ENCODE measurements at places on chromosomes 2 and 18.

DNA sequence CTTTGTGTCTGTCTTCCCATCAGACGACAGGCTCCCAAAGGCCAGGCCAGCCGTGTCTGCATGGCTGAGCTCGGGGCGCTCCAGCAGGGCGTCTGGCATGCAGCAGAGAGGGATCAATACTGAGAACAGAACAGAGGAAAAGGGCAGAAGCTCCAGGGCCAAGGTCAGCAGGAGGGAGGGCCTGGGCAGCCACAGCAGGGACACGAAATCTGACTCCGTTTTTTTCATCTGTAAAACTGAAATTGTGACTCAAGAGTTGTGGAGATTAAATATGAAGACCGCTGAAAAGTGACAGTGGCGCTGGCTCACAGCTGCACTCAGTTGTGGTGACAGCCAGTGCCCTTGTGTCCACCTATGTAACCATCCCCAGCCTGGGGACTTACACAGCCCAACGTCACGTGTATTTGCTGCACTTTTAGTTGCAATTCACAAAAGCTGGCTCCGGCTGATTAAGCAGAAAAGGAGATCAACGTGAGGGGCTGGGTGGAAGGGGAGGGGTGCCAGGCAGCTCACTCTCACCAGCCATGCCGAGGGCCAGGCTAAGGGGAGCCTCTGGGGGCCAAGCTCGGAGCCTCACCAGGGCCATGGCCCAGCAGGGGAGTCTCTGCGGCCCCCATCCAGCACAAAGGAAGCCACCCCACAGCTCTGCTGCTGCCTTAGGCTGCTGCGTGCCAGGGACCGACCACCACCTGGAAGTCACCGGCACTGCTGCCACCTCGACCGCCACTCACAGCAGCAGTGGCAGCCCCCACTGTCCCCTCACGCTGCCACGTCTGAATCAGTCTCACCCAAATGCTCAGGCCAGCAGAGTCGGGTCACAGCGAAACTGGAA lies 74.7 kb downstream of the EIPR1 start:
- DNase-seq: no peak

- no peak for DNase-seq
Measured at GRCh38 chr18:3799515-3799914, 349.5 kb downstream of the TGIF1 start.

DNA sequence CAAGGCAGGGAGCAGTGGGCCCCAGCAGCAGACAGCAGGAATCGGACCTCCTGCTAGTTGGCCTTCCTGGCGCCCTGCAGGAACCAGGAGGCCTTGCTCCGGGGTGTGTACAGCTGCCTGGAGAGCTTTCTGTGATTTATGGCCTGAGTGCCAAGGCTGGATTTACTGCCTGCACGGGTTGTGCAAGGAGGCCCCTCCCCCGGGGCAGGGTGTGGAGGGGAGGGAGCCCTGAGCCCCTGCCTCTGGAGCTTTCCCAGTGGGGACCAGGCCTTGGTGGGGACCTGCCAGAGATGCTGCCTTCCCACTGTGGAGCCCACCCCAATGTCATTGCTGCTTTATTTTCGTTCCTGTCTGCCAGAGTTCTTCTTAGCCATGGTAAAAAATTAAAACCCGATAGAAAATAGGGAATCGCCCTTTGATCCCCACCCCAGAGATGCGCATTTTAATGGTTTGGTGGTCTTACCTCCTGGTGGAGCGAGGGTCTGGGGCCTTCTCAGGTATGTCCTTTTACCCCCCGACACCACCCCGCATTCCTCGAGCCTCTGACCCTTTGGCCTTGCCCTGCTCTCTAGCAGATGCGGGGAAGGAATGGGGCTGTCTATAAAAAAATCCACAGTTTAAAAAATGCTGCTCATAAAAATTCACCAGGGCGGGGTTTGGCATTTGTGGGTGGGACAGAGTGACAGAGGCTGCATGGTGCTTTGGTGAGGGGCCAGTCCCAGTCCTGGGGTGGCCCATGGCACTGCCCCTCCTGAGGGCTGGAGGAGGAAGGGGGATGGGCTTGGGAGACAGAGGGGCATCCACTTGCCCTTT lies 6.9 kb upstream of the RALB start:
- DNase-seq: no peak

GRCh38 chr18:54916507-54916906 lies 42.8 kb downstream of the CCDC68 start:
- no peak for DNase-seq

GRCh38 chr2:48183991-48184390 lies 277.7 kb upstream of the FBXO11 start:
- no peak for DNase-seq

DNA sequence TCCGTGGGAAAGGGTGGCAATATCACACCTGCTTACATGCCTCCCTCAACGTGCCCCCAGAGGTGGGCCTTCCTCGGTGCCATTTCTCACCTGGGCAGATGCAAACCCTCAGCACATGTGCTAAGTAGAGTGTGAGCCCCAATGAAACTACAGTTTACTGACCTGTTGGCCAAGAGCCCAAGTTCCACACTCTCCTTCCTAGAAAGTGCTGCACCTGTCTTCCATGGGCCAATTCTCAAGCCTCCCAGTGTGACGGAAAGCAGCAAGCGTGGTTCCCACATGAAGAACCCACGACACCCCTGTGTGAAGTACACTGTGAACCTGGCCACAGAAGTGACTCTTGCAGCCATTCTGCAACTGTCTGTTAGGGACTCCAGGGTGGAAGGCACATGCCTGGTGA lies 73.7 kb downstream of the UXS1 start:
- no peak for DNase-seq

GRCh38 chr2:190180313-190181122 lies 118.0 kb upstream of the MSTN start:
- no peak for DNase-seq

GRCh38 chr2:3871002-3871401 lies 167.6 kb downstream of the DCDC2C start:
- DNase-seq: no peak

DNA sequence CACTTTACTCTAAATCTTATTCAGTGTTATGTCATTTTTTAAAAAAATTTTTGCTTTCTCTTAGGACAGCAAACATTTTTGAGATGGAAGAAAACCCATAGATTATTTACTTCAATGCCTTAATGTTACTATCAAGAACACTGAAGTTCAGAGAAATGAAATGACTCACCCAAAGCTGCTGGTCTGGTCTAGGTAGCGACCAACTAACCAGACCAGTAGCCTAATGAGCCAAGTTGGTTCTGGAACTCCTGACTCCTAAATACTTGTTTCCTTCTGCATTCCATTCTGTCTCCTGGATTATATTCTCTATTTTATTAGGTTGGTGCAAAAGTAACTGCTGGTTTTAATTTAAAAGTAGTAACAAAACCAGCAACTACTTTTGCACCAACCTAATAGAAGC lies 35.4 kb downstream of the SLC8A1 start:
- DNase-seq: no peak

DNA sequence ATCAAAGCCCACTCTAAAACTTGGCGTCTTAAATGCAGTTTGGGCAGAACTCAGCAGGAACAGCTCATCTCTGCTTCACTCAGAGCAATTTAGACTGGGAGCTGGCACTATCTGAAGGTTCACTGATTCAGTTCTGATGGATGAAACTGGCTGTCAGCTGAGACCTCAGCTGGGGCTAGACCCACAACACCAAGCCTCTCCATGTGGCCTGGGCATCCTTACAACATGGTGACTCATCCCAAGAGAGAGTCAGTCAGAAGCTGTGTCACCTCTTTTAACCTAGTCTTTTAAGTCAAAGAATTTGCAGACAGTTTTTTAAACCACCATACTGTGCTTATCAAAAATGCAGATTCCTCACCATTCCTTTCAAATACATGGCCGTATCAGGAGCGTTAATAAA lies 62.6 kb upstream of the ZNF397 start:
- no peak for DNase-seq

GRCh38 chr18:61991201-61991600 lies 98.4 kb upstream of the RNF152 start:
- no peak for DNase-seq

DNA sequence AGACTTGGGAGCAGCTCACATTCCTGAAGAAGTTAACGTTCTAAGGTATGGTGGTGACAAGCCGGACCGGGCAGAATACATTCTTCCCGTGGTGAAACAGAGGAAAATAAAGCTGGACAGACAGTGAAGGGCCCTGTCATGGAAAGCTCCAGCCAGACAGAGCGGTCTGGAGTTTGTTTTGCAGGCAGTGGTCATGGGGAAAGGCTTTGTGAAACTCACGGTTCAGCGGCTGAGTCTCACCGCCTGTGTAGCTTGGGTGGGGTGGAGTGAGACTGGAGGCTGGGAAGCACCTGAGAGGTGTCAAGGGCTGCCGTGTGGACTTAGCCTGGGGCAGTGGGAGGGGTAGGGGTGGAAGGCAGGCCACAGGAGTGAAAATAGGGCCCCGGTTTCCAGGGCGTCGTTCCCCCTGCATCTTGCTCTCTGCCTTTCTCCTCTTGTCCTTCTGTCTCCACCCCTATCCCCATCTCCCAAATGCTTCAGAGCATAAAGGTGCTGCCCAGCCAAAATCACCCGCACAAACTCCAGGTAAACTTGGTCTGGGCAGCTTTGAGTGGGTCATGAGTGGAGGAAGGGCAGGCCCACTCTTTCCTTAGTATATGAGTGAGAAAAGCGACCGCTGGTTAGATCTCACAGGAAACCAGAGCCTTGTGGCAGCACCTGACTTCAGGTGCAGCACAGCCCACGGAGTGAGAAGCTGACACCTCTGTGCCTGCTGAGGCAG lies 11.4 kb upstream of the SLC20A1 start:
- DNase-seq: no peak

- no peak for DNase-seq
Measured at GRCh38 chr2:173079973-173080860, 4.6 kb downstream of the MAP3K20 start.

DNA sequence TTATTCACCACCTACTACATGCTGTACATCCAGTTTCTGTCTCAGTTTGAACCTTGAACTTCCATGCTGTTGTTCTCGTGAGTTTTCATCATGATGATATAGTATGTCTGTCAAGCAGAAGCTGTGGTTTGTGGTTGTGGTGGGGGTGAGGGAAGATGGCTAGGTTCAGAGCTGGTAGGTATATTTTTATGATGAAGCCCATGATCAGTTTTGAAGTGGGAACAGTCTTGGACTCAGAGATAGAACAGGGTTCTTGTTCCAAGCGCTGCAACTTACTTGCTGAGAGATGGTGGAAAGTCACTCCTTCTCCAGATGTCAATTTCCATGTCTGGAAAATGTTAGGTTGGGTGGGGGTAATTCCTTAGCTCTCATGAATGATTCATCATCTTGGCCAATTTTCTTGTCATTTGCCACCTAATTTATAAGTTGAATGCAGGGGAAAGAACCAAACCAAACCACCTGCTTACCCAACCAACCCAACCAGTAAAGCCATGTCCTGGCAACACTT lies 21.6 kb downstream of the PMAIP1 start:
- DNase-seq: no peak

DNA sequence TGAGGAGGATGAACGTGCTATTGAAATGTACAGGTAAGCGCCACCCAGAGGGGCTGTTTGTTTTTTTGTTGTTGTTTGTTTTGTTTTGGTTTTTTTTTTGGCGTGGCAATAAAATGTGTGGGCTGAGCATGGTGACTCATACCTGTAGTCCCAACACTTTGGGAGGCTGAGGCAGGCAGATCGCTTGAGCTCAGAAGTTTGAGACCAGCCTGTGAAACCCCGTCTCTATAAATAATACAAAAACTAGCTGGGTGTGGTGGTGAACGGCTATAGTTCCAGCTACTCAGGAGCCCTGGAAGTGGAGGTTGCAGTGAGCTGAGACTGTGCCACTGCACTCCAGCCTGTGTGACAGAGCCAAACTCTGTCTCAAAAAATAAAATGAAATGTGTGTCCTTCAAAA lies 6.2 kb downstream of the PDCL3 start:
- DNase-seq: no peak

GRCh38 chr18:36427369-36427768 lies 129.9 kb downstream of the FHOD3 start:
- no peak for DNase-seq

DNA sequence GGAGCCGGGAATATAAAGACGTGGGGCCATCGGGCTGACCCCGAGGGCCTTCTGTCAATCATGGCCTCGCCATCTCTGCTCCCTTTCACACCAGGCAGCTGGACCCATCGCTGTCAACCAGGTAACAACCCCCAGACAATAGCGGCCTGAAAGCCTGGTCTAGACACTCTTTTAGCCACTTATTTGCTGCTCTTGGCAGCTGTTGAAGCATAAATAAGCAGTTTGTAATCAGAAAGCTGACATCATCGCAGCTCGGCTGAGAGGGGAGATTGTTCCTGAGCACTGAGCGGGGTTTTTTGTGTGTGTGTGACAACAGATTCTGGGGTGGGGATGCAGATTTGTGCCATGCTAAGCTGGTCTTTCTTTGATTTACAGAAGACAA lies 423.6 kb upstream of the POU3F3 start:
- DNase-seq: peak; percentile 95

GRCh38 chr2:197925976-197926375 lies 121.6 kb downstream of the PLCL1 start:
- no peak for DNase-seq

DNA sequence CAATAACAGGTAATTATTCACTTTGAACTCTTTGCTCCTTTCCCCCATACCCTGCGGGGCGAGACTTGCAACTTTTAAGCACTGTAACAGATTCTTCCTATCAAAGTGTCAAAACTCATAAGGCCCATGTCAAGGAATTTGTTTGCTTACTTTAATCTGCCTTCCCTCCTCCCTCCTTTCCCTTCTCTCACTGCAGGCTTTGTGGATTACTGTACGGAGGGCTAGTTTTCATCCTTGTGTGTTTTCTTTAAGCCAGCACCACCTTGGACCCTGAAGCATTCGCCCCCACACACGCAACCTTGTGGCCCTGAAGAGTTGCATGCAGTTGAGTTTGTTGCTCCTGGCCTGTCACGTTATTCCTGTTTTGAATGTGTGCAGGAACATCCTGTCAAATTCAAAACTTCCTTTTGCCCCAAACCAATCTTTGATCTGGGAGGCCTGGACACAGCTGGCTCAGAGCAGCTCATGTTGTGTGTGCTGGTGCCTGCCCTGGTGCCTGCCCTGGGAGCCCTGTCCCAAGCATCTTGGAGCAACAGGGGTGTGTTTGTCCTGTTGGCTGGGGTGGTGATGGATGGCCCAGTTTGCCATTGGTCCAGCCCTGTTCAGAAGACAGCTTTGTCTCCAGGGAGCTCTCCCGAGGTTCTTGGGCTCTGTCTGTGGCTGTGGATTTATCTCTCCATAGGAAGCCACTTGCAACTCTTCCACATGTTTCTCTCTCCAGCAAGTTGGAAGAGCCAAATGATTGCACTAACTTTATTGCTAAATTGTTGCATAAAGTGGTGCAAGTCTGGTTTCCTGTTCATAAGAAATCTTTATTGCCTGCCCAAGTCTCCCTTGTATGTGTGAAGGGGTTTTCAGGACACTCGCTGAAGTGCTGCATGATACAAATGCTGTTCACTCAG lies 199.6 kb downstream of the VAPA start:
- no peak for DNase-seq

DNA sequence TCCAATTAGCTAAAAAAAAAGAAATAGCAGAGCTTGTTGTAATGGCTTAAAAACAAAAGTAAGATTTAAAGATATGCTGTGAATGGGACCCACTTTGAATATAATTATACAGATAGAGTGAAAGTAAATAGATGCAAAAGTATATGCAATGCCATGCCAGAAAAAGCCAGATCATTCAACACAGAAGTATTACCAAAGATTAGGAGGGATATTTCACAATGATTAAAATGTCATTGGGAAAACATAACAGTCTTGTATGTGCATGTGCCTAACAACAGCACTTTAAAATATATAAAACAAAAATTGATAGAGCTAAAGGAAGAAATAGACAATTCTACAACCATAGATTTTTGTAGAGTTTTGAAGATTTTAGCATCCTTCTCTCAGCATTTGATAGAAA lies 19.9 kb upstream of the SIGLEC15 start:
- DNase-seq: no peak

GRCh38 chr18:75612456-75612855 lies 185.0 kb upstream of the SMIM21 start:
- DNase-seq: no peak

Measured in globus pallidus (tissue), 1 donor.